ENCODE measurements at places on chromosomes 7 and 10.
A peak's percentile ranks its signal among the peaks of the same experiment; 100 is the strongest.

- DNase-seq: no peak
Measured at GRCh38 chr7:101605611-101606497, 23.2 kb downstream of the MYL10 start.

GRCh38 chr10:13820119-13820963 is 233.6 kb downstream of the PRPF18 start:
- DNase-seq: no peak

- peak; percentile 41 for DNase-seq
Measured at GRCh38 chr10:49598986-49599385, 11.1 kb upstream of the SLC18A3 start.

DNA sequence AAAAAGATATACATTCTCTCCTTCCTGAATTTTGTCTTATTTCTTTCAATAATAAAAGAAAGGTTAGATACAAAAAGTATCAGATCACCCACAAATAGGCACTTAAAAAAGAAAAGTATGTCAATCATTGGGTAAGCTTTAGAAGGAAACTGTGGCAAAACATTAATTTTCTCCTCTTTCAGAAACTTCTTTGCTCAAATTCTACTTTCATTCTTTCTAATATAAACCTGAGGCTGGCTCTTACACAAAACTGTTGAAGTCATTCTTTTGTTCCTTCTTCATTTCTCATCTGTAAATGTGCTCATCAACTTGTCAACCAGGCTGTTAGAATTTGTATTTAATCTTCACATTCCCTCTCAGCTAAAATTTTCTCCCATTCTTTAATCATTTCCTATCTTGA is 124.6 kb downstream of the LRRN3 start:
- DNase-seq: no peak

DNA sequence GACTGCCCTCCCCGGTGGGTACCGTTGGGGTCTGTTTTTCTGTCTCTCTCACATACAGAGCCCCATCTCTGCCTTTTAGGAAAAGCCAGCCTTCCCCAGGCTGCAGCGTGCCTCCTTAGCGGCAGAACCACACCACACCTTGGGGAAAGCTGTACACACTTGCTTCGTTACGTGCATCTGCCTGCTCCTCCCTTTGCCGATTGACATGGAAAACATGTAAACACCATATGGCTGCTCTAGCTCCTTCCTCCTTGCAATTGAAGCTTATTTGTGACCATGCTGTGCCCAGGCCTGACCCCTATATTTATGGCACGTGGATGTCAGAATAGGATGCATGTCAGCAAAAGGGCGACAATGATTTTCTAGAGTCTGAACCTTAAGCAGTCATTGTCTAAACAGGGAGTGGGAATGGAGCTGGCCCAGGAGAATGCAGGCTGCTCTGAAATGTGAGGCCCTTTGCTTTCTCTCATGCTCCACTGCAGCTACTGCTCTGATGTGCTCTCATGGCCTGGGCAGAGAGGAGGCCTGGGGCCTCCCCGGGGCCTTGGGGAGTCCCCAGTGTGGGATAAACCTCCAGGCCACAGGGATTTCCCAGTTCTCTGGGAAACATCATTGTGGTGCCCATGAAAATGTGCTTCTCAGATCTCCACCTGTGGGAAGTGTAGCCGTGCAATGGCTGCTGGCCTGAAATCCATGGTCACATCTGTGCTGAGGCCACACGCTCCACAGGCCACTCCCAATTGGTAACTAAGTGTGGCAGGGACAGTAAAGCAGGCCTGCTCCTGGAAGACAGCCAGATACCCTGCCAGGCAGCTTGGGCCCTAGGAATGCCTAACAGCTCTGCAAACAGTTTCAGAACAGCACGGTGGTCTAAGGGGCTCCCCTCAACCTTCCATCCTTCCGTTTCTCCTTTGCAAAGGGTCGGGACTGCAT is 18.6 kb downstream of the PDE6C start:
- DNase-seq: no peak

- DNase-seq: no peak
Measured at GRCh38 chr10:94293354-94293753, 69.4 kb downstream of the NOC3L start.

DNA sequence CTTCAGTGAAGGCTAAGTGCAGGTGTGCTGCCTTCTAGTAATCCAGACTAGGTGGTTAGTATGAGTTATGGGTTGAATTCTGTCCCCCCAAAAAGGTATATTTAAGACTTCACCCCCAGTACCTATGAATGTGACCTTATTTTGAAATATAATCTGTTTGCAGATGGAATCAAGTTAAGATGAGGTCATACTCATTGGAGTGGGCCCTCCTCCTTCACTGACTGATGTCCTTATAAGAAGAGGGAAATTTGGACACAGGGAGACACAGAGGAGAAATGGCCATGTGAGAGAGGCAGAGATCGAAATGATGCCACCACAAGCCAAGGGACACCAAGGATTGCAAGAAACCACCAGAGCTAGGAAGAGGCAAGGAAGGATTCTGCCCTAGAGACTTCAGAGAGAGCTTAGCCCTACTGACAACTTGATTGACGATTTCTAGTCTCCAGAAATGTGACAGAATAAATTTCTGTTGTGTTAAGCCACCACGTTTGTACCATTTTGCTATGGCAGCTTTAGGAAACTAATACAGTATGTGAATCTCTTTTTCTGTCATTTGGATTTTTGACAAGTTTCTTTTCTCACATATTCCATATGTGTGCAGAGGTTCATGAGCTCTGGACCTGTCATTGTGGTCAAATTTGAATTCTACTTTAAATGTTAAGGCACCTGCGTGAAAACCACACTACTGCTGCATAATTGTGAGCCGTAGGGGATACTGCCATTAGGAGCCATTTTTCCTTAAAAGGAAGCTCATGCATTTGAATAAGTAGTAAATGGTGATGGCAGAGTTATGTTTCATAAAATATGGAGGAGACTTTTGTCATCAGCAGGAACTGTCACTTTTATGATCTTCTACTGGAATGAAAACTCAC is 2.6 kb upstream of the RPA3 start:
- no peak for DNase-seq

- no peak for DNase-seq
Measured at GRCh38 chr7:17307000-17307399, 8.5 kb downstream of the AHR start.

- peak; percentile 78 for DNase-seq
Measured at GRCh38 chr7:100584683-100585510, 1.0 kb downstream of the LRCH4 start.

- DNase-seq: no peak
Measured at GRCh38 chr10:62004042-62004441, 102.5 kb downstream of the ARID5B start.

DNA sequence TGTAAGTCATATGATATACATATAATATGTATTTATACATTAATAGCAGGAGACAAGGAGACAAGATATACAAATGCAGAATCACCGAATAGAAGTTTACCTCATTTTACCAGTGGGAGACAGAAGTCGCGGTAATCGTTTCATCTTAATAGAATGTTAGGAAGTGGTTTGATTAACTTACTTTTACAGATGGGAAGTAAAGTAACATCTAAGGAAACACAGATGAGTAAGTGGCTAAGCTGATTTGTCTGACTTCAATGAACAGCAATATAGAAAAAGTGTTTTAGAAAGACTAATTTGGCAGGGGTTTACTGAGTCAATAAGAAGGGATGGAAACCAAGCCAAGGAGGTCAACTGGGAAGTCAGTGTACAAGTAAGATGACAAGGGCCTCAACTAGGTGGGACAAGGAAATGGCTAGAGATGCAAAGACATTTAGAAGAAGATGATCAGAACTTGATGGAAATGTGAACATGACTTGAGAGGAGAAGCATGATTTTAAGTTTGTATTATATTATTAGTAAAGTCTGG is 36.2 kb upstream of the FAM133B start:
- DNase-seq: no peak

GRCh38 chr10:104582602-104582951 is 58.5 kb upstream of the SORCS3 start:
- peak; percentile 6 for DNase-seq

DNA sequence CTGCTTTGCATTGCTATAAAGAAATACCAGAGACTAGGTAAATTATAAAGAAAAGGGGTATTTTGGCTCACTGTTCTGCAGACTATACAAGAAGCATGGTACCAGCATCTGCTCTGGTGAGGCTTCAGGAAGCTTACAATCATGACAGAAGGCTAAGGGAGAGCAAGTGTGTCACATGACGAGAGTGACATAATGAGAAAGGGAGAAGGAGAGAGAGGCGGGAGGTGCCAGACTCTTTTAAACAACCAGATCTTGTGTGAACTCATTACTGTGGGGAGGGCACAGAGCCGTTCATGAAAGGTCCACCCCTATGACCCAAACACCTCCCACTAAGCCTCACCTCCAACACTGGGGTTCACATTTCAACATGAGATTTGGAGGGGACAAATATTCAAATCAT is 59.0 kb upstream of the WNT16 start:
- DNase-seq: no peak

DNA sequence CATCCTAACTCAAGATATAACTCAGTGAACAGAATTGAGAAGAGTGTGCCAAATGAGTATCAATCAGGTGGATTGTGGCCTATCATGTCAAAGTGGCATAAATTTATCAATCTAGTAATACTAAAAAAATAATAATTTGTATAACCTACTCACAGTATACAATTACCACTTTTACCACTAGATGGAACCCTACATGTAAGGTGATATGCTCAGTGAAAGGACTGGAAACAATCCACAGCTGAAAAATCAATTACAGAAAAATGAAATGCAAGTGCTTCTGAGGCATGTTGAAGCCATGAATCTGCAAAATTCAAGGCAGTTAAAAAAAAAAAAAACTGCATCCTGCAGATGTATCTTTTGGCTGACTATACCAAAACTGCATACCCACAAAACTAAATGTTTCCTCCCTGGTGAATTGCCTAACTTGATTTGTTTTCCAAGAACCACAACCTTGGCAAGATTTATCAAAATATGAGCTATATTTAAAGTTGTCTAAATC is 13.9 kb downstream of the ARHGAP19 start:
- peak; percentile 91 for DNase-seq

- DNase-seq: no peak
Measured at GRCh38 chr7:117830422-117830954, 42.8 kb downstream of the CTTNBP2 start.

DNA sequence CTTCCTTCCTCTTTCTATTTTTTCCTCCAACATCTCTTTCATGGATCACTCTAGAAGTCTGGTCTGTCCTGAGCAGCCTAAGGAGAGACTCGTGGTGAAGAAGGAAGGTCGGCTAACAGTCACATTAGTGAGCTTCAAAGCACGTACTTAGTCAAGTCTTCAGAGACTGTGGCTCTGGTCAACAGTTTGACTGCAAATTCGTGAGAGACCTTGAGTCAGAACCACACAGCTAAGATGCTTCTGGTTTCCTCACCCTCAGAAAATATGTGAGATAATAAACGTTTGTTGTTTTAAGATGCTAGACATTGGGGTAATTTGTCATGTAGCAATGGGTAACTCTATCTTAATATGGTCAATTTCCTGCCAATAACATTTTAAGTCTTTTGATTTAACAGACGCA is 126.2 kb upstream of the LRRN3 start:
- DNase-seq: peak; percentile 3

GRCh38 chr10:84537447-84537931 is 209.1 kb downstream of the CCSER2 start:
- peak; percentile 50 for DNase-seq

DNA sequence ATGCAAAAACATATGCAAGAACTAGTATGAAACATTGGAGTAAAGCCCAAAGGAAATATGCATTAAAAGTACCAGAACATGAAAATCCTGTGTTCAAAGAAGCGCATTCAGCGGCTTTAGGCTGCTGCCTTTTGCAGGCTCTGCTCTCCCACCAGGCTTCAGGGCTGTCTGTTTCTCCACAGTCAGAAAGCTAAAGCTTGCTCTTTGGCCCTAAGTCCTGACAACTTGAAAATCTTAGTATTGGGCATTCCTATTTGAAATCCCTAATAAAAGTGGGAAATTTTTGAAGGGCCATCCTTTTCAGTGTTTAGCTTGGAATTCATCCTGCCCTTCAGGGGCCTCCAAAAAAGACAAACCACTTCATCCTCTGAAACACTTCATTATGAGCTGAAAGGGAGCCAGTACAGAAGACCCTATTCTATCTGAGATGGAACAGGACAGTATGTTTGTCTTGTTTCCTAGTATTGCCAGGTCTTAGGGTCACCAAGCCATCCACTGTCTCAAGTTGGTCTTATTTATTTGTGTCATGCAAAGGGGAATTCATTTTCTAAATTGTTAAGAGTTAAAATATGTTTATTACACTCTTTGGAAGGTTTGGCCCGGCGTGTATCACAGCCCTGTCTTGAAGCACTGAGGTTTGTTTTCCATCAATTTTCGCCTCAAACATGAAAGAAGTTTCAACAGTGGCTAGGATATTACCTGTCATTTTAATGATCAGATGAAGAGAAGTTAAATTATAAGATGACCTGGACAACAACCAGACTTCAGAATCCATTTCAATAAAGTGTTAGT is 326.3 kb upstream of the BMPER start:
- DNase-seq: no peak

- DNase-seq: peak; percentile 84
Measured at GRCh38 chr7:90530263-90530662, 60.8 kb downstream of the PTTG1IP2 start.

GRCh38 chr10:12644380-12645144 is 295.2 kb downstream of the CAMK1D start:
- peak; percentile 16 for DNase-seq

GRCh38 chr10:69335063-69335587 is 56.8 kb downstream of the HK1 start:
- no peak for DNase-seq

GRCh38 chr7:30954914-30955313 is 8.8 kb upstream of the GHRHR start:
- no peak for DNase-seq

DNA sequence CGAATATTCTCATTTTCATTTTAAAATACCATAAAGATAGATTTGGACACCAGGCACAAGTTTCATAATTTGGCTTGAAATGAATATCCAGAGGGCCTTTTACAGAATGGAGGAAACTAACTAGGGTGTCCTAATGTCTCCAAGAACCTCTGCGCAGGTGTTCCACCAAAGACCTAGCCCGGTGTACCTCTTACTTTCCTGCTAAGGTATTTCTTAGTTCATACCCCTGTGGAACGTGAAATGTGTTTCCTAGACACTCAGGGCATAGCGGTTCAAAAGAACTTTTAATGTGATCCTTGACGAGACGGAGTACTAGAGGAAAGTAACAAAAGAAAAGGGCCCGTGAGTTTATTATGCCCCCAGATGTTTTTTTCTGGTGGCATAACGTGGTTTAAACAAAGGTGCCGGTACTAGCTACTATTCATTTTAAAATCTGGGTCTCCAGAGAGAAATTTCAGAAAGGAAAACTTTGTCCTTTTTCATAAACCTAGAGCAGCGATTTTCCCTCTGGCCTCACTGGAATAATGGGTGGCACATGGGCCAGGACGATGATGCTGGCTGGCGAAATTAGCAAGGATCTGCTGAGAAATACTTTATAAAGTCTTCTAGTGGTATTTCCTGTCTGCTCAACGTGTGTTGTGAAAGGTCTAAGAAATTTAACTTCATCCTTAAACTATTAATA is 1.4 kb downstream of the APBB1IP start:
- DNase-seq: no peak

DNA sequence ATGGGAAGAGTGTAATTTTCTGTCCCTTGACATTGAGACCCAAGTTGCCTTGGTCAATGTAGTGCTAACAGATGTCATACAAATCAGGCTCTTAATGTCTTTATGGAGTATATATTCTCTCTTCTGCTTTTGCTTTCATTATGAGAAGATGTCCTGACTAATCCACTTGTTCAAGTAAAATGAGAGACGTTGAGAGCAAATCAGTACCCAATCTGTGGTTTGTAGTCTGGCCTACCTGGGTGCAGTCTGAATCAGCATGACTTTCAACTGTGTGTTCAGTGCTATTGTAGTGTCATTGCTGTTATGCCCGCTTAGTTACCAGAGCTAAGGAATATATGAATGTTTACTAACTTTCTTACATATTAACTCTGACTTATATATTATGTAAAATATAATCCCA is 612.4 kb downstream of the ANKRD7 start:
- DNase-seq: no peak
